ENCODE measurements at places on chromosomes 1 and 21.

DNA sequence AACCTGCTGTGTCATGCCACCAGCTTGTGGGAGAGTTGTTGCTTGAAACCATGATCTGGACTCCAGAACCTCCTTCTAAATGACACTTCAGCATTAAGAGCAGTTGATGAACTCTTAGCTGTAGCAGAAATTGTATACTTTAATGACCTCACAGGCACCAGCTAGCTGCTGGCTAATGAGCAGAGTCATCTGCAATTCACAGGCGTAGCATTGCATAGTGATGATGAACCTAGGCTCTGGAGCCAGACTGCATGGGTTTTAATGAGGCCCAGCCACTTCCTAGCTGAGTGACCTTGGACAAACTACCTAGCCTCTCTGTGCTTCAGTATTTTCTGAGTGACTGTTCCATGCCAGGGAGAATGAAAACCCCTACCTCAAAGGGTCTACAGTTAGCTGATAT is 407.1 kb downstream of the LMO4 start:
- no peak for DNase-seq

GRCh38 chr1:36844917-36845316 is 189.4 kb downstream of the GRIK3 start:
- no peak for DNase-seq

- no peak for DNase-seq
Observed at GRCh38 chr1:48611841-48612240, 139.8 kb upstream of the SPATA6 start.

- DNase-seq, result no peak
Observed at GRCh38 chr1:83909687-83910086, 89.2 kb downstream of the TTLL7 start.

GRCh38 chr1:160375788-160376524 is 9.1 kb downstream of the NHLH1 start:
- peak; percentile 37 for DNase-seq

- no peak for DNase-seq
Observed at GRCh38 chr1:46489638-46490405, at the start of gene DMBX1. Gene DMBX1 (plus strand): TSS chr1:46489836. CDS start chr1:46507011, 17,175 bp downstream.

DNA sequence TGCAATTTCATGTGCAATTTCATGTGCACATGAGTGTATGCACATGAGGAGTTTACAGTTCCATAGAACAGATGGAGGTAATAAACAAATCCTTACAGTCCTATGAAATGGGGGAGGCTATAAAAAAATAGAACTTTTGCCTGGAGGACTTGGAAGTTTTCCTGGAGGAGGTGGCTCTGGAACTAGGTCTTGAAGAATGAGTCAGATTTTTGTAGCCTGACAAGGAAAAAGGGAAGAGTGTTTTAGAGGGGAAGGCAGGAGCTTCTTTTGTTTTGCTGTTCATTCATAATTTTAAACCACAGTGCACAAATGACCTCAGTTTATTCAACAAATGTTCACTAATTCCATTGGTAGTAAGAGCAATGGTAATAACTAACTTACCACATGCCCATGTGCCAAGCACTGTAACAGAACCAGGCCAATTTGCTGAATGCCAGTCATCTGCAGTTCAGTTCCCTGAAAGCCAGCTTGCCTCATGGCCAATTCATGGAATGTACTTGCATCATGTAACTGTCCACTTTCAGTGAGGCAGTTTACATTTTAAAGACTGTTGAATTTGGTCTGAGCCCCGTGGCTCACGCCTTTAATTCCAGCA is 2.7 kb downstream of the DIO1 start:
- peak; percentile 91 for DNase-seq

- DNase-seq, result no peak
Observed at GRCh38 chr1:25065321-25065721, 135.2 kb upstream of the RUNX3 start.

GRCh38 chr1:48681476-48682305 is 95.0 kb downstream of the BEND5 start:
- DNase-seq, result no peak

GRCh38 chr21:15893902-15894301 is 164.1 kb downstream of the USP25 start:
- no peak for DNase-seq

GRCh38 chr1:53381790-53382401 is 54.0 kb upstream of the LRP8 start:
- no peak for DNase-seq

DNA sequence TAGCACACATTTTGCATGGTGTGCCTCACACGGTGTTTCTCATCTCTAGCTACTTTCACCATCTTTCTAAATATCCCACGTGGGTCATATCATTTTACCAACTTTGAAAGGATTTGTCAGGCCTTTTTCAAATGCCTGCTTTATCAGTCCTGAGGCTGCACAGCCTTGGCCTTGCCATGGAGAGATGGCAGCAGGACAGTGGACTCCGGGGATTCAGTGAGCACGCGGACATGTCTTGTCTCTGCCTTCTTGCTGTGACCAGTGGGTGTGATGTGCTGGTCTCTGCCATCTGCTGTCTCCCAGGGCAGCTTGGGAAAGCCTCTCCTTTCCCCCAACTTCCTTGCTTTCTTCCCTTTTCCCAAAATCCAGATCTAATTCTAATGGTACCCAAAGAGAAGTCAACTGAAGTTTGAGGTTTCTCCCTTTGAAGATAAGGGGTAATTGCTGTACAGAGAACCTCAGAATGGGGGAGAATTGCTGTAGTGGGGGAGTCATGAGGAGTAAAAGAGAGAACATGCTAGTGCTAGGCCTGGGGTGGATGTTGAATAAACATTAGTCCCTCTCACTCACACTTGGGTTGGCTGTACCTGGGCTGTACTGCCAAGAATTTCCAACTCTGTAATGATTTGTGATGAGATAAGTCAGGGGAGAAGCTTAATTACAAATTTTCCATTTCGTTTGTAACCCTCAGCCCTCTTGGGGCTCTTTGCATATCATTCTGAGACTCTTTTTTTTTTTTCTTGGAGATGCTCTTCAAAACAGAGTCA is 99.5 kb downstream of the GALNT2 start:
- DNase-seq, result no peak

GRCh38 chr1:10437052-10437451 is 6.8 kb downstream of the CENPS start:
- no peak for DNase-seq

GRCh38 chr21:31667639-31668038 is 8.1 kb downstream of the SOD1 start:
- DNase-seq, result peak; percentile 62

DNA sequence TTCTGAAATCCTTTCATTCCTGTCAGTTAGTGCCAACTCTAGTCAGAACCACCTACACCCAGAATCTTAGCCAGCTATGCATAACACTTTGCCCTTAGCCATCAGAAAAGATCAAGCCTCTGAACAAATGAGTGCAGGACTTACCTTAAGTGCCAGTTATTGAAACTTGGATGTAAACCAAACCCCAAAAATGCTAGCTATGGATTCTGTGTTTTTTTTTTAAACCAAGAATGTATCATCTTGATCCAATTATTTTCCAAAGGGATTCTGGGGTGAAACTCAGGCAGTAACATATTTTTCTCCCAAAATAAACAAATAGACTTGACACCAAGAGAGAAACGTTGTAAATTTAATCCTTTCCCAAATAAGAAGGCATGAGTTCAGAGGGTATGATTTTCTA is 538.6 kb upstream of the ADAMTS5 start:
- peak; percentile 65 for DNase-seq

- peak; percentile 3 for DNase-seq
Observed at GRCh38 chr1:107141491-107142126, 770 bp downstream of the NTNG1 start.

DNA sequence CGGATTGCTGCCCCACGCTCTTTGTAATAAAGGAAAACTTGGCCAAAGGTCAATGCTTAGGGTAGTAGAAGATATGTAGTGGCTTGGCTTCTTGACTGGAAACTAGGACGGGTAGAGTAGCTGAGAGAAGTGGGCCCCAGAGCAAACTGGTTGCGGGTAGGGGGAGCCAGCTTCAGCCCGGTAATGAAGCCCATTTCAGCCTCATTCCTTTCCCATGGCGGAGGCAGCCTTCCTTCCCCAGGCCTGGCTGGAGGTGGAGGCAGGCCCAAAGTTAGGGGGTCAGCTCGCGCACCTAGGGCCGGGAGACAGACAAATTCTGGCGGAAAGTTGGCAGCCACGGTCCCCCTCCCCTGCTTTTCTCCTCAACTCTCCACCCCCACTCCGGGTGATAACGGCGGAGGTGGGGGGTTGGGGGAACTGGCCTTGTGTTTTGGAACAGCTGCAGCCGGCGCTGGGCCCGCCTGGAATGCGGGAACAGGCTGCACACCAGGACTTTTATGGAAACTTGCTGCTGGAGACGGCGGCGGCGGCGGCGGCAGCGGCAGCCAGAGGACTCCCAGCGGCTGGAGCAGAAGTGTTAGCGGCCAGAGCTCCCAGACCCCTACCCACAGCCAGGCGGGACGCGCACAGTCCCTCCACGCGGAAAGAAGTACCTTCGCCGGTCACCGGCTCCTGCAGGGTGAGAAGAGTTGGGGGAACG is at the start of gene NEXN:
Gene NEXN, plus strand, starts transcription at position 544 of the 700 bp plus-strand sequence. CDS start 27,483 bp downstream, outside the sequence.
- DNase-seq, result peak; percentile 89

GRCh38 chr1:178581351-178582303 is 68.7 kb downstream of the TEX35 start:
- DNase-seq, result no peak

DNA sequence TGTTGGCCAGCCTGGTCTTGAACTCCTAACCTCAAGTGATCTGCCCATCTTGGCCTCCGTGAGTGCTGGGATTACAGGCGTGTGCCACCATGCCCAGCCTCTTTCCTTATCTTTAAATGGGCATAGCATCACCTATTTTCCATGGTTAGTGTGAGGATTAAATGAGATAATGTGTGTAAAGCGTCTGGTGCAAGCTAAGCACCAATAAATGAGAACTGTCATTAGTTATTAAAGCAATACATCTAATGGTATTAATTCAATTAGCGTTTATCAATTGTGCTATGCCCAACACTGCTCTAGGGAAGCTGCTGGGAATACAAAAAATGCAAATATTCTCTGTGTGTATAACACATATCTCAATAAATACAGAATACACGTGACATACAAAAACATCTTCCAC is 10.0 kb downstream of the EXOC8 start:
- DNase-seq, result no peak

Data from fibroblast of villous mesenchyme (primary cell).